ENCODE measurements at places on chromosomes 5 and 9.

DNA sequence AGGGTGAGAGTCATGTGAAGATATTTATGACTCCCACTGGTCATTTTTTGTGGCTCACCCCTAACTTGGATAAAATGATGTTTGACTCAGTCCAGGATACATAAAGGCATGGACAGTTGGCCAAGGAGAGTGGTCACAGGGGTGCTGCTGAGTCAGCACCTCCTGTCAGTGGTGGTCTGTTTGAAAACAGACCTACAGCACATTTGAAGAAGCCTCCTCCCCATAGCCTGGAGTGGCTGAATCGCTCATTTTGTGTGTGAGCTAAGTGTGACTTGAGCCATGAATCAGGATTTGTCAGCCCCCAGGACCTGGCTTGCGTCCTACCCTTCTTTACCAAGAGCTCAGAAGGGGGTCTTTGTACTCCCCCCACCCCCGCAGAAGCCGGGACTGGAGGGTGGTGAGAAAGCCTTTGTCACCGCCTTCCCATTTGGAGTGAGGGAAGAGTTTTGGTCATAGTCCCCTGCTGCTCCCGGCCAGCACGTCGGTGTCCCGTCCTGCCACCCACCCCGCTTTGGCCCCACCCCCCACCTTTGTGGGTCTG is 35.6 kb downstream of the TRIO start:
- no peak for DNase-seq

- DNase-seq, result no peak
Observed at GRCh38 chr5:130324953-130325671, 420.8 kb downstream of the CHSY3 start.

DNA sequence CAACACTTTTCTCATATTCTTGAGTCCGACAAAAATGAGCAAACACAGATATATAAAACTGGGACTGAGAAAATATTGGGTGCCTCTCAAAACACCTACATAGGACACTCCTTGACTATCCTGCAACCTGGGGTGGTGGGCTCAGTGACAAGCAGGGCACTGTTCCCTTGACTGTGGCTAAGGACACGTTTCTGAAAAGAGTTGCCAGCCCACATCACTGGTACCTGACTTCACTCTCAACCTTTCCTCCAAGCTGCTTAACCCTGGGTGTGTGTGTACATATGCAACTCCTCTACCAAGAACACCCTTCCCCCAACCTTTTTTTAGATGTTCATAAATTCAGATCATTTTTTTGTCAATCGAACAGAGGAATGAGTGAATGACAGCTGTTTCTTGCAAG is 148.7 kb downstream of the ACTL7B start:
- DNase-seq, result no peak

- no peak for DNase-seq
Observed at GRCh38 chr5:3180636-3181035, 415.0 kb upstream of the IRX1 start.

GRCh38 chr5:451587-452458 is 8.8 kb downstream of the EXOC3 start:
- no peak for DNase-seq

DNA sequence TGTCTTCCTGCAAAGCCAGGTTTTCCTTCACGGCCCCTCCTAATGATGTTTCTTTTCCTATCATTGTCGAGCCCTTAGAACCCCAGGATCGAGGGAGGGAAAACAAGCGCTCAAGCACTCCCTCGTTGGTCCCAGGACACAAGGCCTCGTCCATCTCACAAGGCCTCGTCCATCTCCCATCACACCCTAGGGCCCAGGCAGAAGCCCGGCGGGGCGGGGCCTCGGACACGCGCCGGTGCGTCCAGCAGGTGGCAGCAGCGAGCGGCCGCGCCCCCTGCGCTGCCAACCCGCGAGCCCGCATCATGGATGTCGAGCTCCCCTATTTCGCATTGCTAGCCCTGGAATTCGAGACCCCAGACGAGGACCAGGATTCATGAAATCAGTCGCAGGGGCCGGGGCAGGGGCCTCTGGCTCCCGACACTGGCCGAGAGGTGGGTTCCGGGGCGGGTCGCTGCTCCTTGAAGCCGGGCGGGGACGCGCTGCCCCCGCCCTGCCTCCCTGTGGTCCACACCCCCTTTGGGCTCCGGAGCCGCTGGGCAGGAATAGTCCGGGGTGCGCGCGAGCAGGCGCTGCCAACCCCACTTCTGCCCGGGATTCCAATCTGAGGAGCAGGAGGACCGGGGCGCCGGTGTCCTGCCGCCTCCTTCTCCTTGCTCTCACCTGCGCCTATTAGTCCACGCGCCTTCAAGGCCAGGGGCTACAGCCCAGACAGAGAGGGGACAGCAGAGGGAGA is at the start of gene ABLIM3:
ABLIM3 (plus strand) TSS at position 270 of the 733 bp plus-strand sequence. CDS start 603 bp downstream, outside the sequence.
- DNase-seq, result no peak

DNA sequence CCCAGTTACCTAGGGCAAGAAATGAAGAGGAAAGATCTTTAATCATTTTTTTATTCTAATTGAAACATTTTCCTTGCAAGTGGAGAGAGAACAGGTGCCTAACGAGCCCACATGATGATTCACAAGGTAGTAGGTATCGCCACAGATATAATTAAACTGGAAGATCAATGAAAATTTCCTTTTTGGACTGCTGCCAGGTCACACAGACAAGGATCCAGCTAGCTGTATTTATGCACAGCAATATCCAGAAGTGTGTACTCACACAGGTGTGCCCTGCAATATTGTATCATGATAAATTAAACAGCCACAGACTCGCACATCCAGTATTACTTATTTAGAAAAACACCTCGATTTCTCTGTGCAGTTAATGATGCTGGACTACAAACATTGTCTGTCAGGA is 294.0 kb upstream of the SMARCA2 start:
- DNase-seq, result peak; percentile 45

DNA sequence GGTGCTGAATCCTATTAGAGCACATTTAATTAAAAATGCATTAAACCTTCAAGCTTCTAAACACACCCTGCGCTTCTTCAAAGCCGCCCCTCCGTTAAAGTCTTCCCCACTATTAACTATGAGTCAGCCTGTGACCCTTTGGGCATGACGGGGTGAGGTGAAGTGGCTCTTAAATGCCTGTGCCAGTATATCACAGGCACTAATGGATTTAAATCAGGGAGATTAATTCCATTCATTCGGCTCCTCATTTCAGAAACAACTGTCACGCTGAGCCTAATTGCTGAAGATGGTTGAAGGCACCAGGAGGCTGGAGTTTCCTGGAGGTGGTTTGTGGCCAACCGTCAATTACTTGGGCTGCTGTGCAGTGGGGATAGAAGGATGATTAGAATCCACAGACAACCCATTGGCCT is 192.6 kb upstream of the MSX2 start:
- DNase-seq, result no peak

DNA sequence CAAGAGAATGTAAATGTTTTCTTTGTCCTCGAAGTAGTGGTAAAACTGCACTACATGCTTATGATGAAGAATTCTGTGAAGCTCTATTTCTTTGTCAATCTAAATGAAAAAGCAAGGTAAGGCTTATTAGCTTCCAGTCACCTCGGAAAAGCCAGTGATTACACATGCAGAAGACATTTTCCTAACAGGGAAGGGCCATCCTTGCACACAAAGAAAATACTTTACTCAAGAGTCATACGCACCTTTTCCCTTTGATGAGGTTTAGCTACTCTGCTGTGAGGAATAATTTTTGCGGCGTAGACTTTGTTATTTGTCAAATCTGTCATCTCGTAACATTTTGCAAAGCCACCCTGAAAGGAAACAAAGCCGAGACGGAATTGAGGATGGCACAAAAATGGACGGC is 1.1 kb downstream of the PLK2 start:
- no peak for DNase-seq

- DNase-seq, result no peak
Observed at GRCh38 chr5:53429706-53430105, 50.7 kb upstream of the FST start.

DNA sequence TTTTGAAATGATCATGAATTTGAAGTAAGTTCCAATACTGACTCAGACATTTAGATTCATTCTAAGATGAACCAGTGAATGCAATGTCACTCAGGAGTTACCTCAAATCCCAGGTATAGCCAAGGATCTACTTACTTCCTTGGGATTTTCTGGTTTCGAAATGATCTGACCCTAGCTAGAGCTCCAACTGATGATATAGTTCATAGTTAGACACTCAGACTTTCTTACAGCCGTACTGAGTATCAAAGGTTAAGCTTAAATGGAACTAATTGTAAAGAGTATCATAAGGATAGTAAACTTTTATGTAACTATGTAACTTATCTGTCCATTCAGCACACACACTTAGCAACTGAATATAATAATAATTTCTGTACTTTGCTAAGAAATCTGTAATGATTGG is 84.0 kb upstream of the FSD1L start:
- DNase-seq, result no peak

DNA sequence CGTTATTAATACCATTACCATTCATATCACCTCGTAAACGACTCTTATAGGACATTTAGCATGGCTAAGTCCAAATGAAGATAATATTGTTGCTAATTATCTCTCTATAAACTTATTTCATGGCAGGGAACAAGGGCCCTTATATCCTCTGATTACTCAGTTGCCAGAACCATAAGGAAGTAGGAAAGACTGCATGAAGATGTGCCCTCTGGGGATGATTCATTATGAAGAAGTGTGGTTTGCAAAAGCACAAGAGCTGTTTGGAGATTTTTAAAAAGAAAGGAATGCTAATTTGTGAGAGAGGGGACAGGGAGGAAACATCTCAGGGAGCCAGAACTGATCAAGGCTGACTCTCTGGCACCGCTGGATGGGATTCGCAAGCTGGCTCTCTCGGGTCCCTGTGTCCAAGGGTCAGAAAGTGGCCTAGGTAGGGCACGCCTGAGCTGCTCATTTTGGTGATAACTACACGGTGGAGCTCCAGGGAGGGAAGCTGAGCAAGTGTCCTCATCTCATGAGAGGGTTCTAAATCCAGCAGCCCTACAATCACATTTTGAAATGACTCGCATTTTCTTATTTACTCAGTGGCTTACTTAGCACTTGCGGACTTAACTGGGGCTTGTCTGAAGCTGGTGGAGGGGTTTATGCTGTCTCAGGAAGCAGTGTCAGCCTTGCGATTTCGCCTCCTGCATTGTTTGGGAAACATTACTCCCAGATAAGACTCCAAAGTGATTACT is 136.8 kb downstream of the C5orf15 start:
- no peak for DNase-seq

GRCh38 chr5:83914662-83915418 is 194.2 kb upstream of the HAPLN1 start:
- DNase-seq, result no peak

DNA sequence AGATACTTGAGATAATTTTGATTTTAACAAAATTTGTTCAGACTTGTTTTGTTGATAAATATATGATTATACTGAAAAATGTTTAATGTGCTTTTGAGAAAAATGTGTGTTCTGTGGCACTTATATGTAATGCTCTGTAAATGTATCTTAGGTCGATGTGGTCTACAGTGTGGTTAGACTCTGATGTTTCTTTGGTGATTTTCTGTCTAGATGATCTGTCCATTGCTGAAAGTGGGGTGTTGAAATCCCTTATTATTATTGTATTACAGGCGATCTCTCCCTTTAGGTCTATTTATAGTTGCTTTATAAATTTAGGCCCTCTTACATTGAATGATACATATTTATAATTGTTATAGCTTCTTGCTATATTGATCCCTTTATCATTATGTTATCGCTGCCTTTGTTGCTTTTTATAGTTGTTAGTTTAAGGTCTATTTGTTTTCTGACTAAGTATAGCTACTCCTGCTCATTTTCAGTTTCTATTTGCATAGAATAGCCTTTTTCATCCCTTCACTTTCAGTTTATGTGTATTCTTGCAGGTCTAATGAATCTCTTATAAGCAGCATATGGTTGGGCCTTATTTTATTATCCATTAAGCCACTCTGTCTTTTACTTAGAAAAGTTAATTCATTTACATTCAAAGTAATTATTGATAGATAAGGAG is 124.3 kb downstream of the MRPS30 start:
- no peak for DNase-seq

GRCh38 chr5:120464627-120465435 is 731 bp downstream of the PRR16 start:
- DNase-seq, result no peak

- no peak for DNase-seq
Observed at GRCh38 chr9:14097666-14098415, 216.1 kb downstream of the NFIB start.

GRCh38 chr5:146516151-146516475 is at the start of gene GPR151:
Gene GPR151 (minus strand): TSS chr5:146516190. CDS start chr5:146516113, 77 bp downstream.
- DNase-seq, result peak; percentile 9

DNA sequence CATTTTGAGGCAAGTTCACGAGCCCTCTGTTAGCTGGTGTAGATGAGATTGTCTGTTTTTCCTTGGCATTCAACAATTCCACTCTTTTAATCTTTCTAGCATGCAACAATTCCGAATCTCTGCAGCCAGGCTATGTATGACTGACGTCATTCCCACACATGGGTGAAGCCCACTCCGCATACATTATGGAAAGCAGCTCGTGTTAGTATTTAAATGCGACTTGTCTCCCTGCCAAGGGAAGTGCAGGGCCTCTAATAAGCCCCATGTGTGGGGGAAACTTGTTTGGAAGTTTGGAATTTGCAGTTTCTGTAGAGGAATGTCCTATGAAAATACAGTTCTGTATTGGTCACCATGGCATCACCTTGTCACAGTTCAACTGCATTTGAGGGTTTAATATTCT is 146.0 kb upstream of the FBXL7 start:
- DNase-seq, result no peak

GRCh38 chr9:99114049-99114440 is 9.1 kb downstream of the TGFBR1 start:
- DNase-seq, result no peak

DNA sequence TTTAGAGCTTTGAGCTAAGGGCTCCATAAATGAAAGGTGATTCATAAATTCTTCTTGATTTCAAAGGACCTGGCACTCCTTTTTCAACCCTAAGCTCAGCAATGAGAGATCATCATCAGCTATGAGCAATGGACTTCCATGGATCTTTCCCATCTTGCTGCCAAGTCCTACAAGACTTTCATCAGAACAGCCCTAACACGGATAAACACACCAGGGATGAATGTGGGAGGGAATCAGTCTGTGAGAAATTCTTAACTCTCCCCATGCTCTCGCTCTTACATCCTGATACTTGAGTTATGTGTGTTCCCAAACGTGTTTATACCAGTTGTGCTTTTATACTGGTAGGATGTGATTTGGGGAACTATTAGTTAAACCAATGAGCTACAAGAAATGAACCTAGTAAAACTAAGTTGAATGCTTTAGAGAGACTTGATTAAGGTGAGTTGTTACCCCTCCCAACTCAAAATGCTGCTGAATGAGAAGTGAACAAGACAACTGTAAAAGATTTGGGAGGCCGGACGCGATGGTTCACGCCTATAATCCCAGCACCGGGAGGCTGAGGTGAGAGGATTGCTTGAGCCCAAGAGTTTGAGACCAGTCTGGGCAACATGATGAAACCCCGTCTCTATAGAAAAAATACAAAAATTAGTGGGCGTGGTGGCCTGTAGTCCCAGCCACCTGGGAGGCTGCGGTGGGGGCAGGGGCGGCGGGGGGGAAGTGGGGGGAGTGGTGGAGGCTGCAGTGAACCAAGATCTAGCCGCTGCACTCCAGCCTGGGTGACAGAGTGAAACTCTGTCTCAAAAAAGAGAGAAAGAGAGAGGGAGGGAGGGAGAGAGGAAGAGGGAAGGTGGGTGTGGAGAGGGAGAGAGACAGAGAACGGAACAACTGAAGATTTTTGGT is 5.2 kb upstream of the RPL26L1 start:
- no peak for DNase-seq

- DNase-seq, result peak; percentile 23
Observed at GRCh38 chr5:86679529-86679928, 61.8 kb downstream of the COX7C start.

GRCh38 chr9:113307396-113307975 is 4.3 kb upstream of the RNF183 start:
- DNase-seq, result no peak

GRCh38 chr9:121138973-121139372 is 62.7 kb downstream of the RAB14 start:
- no peak for DNase-seq

Data from NCI-H526 treated with DMSO at 0.1 percent for 48 hours (cell line).